ENCODE measurements at places on chromosomes 16 and 17.
A peak's percentile ranks its signal among the peaks of the same experiment; 100 is the strongest.

DNA sequence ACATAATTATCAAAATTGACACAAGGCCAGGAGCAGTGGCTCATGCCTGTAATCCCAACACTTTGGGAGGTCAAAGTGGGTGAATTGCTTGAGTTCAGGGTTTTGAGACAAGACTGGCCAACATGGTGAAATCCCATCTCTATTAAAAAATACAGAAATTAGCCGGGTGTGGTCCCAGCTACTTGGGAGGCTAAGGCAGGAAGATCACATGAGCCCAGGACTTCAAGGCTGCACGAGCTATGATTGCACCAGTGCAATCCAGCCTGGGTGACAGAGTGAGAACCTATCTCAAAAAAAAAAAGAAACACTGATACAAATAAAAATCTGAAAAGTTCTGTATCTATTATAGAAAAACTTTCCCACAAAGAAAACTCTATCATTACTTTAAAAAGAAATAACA, 15.5 kb downstream of the MYH10 start:
- no peak for DNase-seq

GRCh38 chr17:74454197-74455024, 12.0 kb upstream of the CD300A start:
- DNase-seq: peak; percentile 70

- no peak for DNase-seq
Measured at GRCh38 chr17:82609655-82610054, 38.6 kb downstream of the WDR45B start.

- peak; percentile 46 for DNase-seq
Measured at GRCh38 chr16:81251871-81252270, 13.4 kb downstream of the BCO1 start.

DNA sequence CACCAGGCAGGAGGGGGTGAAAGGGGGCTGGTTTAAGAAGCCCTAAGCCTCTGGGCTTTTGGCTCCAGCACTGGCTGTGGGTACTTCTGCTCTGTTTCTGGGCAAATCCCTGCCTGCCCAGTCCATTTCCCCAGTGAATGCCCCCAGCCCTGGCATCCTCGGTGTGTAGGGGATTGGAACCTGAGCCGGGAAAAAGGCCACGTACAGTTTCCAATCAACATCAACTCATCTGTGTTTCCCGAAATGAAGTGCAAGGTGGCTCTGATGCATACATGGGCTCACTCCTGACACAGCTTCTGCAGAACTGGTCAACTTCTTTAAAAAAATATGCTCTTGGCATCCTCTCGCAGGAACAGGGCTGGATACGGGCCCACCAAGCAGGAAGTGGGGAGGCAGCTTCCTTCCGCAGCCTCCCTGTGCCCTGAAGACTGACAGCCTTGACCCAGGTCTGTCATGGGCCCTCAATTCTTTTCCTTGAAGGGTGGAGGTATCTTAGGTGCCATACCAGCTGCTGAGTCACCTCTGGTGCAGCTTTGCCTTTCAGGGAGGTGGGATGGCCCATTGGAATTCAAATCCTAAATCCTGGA, 73.3 kb downstream of the N4BP1 start:
- DNase-seq: peak; percentile 16

- no peak for DNase-seq
Measured at GRCh38 chr16:72244853-72245252, 72.9 kb upstream of the PMFBP1 start.

GRCh38 chr17:36940313-36941264, 3.3 kb downstream of the LHX1 start:
- DNase-seq: no peak

DNA sequence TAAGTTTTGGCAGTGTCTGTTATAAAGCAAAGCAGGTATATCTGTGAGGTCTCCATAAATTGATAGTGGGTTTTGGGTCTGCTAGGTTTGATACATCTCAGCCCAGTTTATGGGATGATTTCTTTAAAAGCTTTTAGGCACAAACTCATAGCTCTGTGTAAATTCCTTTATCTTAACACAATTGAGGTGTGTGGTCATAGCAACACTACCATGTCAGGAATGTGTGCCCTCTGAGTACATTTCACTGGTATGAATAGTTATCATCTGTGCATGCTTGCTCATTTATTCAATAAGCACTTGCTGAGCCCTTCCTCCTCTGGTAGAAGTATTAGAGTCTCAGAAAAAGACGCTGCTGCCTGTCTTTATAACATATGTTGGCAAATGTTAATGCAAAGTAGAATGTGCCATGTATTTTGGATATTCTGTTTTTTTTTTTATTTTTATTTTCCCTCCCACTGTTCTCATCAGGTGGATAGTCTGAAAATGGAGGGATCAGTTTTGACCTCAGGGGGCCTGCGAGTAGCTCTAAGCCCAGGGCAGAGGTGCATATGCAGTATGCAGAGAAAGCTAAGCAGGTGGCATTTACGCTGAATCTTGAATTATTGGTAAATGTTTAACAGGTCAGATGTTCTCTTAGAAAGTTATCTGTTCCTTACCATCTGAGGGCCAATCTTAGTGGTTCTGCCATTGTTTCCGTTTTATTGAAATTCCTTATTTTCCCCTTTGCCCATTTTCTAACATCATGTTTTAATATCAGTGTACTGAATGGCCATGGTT, 90.7 kb downstream of the WNT3 start:
- peak; percentile 89 for DNase-seq

DNA sequence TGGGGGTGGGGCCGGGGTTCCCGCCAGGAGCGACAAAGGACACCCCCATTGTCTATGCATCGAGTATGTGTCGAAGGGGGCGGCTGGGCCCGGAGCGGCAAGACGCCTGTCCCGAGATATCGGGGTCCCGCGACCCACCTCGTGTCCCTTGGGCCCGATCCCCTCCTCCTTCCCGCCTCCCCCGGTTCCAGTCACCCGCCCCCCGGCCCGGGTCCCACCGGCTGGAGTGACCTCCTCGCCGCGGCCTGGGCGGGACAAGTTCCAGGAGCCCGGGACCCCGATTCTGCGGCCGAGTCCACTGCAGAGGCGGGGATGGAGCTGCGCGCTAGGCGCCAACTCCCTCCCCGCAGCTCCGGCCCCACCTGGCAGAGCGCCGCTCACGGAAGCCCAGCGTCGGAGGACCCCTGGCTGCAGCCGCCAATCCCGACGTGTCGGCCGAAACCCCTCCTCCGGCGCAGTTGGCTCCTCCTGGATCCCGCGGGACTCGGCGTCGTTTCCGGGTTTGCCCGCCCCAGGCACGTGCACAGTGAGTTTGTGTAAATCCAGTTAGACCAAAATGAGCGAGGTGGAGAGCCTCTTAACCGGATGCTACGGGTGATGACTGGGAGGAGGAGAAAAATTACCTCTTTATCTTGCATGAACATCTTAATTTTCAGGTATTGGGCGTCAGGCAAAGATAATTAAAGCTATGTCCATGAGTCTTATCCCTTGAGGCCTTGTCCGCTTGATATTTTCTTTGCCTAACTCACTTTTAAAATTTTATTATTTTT, at the start of gene NMRAL1:
Gene NMRAL1, minus strand, starts transcription at position 434 of the 770 bp plus-strand sequence. CDS start 493 bp downstream, outside the sequence.
- peak; percentile 88 for DNase-seq

DNA sequence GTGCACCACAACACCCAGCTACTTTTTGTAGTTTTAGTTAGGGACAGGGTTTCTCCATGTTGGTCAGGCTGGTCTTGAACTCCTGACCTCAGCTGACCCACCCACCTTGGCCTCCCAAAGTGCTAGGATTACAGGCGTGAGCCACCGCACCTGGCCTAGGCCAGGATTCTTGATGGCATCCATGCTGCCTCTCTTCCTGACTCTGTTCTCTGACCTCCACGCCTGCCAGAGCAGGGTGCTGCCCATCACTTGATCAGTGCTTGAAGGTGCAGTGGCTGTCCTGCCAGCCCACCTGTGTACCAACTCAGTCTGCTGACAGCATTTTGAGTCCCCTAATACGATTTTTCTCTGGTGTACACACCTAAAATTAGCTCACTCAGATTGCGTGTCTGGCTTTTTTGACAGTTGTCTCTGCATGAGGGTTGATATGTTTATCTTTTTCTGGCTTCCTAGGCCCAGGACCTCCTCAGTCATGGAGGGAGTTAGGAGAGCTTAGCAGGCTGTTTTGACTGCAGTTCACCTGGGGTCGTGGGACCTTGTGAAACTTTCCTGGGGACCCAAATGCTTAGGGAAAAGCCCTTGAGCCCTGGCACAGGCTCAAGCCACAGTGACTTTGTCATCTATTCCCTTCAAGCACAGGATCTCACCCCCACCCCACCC, 5.9 kb downstream of the HAS3 start:
- no peak for DNase-seq

DNA sequence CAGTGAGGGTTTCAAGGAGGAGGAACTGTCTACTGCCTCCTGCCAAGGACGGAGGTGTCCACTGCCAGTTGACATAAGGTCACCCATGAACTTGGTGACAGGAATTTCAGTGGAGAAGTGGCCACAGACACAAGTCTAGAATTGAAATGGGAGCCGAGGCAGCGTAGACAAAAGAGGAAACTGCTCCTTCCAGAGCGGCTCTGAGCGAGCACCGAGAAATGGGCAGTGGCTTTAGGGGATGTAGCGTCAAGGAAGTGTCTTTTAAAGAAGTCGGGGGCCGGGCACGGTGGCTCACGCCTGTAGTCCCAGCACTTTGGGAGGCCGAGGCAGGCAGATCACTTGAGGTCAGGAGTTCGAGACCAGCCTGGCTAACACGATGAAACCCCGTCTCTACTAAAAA, 3.1 kb upstream of the SERPINF1 start:
- DNase-seq: no peak

- no peak for DNase-seq
Measured at GRCh38 chr17:17767154-17767869, 69.5 kb downstream of the SREBF1 start.

GRCh38 chr17:61400066-61400716, 548 bp downstream of the TBX2 start:
- peak; percentile 27 for DNase-seq

GRCh38 chr17:28216052-28216451, 102.9 kb upstream of the TMEM97 start:
- no peak for DNase-seq

GRCh38 chr17:65530523-65531255, 30.8 kb downstream of the AXIN2 start:
- no peak for DNase-seq

GRCh38 chr17:49110509-49110908, 22.1 kb upstream of the B4GALNT2 start:
- no peak for DNase-seq

DNA sequence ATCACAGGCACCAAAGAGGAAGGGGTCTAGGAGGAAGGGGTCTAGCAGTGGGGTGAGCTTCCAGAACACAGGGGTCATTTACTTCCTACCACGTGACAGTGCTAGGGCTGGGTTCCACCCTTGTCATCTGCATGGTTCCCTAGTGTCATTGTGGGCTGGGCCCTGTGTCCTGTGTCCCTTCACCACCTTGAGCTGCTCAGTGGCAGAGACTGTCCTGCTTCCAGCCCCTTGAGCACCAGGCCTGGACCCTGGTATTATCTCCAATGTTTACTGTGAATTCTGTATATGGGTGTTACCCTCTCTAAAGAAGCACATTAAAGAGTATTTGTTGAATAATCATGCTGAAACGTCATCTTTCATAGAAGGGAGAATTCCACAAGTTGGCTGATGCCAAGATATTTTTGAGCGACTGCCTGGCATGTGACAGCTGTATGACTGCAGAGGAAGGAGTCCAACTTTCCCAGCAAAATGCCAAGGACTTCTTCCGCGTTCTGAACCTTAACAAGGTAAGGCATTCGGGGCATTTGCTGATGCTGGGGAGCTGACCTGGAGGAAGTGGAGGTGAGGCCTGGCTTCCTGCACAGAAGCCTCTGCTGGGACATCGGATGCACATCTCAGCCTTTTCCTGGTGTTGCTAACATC, 5.5 kb downstream of the NARF start:
- no peak for DNase-seq

DNA sequence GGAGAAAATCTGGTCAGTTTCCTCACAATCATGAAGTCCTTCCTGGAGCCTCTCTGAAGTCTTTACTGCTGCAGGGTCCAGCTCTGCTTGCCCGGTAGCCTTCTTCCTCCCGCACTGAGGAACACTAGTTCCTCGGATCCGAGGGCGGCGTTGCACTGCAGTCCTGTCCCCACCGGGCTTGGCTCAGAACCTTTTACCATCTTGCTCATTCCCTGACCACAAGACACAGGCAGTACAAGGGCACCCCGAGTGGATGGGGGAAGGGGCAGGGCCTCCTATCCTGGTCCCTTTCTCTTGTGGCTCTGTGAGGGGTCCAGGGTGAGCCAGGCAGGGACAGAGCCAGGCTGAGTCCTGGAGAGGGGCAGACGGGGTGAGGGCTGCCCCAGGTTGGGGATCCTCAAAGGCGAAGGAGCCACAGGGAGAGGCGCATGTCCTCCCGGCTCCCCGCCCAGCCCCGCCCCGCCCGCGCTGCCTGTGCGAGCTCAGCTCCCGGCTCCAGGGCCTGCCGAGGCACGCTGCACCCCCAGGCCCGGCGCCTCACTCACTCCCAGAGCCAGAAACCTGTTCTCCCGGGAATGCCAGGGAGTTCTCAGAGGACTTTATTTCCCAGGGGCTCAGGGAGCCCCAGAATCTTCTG, 1.5 kb downstream of the FOXN1 start:
- no peak for DNase-seq

DNA sequence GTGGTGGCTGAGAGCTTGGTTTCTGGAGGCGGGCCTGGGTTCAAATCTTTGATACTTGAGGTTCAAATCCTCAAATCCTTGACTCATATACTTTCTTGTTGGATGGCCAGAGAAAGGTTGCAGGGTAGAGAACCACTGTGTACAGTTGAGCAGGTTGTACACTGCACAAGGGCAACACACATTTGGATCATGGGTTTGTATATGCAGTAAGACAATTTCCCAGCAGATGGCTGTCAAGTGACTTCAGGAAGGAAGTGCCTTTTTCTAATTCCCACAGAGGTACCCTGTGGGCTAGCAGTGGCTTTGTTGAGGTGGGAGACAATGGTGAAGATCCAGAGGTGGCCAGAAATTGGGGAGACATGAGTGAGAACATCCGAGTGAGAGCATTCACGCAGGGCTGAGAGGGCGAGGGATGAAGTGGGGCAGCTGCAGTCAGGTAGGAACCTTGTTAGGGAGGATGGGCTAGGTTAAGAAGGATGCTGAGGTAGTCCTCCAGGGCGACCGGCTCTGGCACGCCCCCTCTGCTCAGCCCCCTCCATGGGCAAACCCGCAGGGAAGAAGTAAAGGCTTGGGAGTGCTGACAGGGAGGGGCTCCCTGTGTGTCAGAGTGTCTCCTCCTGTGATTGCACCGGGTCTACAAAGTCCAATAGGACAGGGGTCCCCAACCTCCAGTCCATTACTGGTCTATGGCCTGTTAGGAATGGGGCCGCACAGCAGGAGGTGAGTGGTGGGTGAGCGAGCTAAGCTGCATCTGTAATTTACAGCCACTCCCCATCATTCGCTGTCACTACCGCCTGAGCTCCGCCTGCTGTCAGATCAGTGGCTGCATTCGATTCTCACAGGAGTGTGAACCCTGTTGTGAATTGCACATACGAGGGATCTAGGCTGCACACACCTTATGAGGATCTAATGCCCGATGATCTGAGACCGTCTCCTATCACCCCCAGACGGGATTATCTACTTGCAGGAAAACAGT, 2.7 kb downstream of the C16orf89 start:
- DNase-seq: no peak

DNA sequence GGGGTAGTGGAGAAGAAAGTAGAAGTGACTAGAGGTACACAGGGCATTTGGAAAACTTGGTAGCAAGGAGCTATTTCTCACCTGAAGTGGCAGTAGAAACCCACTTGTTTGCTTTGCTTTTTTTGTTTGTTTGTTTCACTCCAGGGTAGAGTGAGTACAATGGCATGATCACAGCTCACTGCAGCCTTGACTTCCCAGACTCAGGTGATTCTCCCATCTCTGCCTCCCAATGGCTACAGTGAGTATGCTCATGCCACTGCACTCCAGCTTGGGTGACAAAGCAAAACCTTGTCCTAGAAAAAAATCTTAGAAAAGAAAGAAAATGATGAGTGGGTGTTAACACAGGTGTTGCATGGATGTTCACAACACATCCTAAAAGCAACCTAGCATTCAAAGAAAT, 40.4 kb downstream of the SCNN1G start:
- DNase-seq: no peak

Data from iris pigment epithelial cell (primary cell).